Vagina (tissue), 2 donors: ENCODE measurements at places on chromosomes 16 and 17.
A peak's percentile ranks its signal among the peaks of the same experiment; 100 is the strongest.

DNA sequence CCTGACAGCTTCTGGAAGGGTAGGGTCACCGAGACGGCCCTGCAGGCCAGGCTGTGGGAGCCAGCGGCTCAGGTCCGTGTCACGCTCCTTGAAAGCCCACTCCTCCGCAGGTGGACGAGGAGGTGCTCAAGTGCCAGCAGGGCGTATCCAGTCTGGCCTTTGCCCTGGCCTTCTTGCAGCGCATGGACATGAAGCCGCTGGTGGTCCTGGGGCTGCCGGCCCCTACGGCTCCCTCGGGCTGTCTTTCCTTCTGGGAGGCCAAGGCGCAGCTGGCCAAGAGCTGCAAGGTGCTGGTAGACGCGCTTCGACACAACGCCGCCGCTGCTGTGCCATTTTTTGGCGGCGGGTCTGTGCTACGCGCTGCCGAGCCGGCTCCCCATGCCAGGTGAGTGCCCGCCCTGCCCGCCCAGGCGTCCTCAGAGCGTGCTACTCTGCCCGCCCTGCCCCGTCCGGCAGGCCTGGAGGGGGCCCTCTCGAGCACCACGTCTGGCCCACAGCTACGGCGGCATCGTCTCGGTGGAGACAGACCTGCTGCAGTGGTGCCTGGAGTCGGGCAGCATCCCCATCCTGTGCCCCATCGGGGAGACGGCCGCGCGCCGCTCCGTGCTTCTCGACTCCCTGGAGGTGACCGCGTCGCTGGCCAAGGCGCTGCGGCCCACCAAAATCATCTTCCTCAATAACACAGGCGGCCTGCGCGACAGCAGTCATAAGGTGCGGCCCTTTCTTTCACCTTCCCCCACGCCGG lies 1.3 kb downstream of the NAGS start:
- no peak for DNase-seq

DNA sequence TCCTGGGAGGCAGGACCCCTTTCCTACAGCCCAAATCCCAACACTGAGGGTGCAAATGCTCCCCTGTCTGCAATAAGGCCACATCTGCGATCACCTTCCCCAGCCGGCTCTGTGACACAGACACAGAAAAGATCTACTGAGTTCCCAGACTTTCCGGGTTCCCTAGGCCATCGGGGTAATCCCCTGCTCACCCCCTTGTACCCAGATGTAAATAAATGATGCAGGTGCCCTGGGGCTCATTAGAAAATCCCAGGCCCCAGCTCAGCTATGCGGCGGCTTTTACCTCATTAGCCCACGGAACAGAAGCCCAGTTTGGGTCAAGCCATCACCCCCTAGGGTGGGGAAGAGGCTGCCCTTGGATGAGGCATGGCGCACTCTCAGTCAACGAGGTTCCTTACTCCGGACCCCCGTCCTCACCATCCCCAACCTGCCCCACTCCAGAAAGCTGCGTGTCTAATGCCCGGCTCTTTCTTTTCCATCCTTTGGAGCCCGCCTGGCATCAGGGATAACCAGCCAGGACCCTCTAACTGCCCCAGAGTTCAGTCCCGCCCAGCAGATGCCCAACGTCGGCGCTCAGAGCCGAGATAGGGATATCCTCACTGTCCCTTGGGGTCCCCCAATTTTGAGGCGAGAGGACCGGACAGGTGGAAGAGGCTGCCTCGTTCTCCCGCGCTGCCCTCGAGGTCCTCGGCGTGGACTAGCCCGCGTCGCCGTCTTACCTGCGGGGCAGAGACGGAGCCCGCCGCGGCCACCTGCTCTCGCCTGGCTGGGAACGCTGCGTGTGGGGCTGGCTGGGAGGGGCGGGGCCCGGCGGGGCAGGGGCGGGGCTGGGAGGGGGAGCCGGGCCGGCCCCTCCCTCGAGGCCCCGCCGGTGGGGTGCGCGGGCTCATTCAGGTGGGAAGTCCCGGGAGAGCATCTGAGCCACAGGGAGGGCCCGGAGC lies at the start of gene ZNF385C:
Gene ZNF385C, minus strand, starts transcription at position 783 of the 941 bp plus-strand sequence. CDS start 35,417 bp downstream, outside the sequence.
- no peak for DNase-seq

GRCh38 chr16:30585022-30585399 lies 486 bp downstream of the ZNF785 start:
- no peak for DNase-seq

DNA sequence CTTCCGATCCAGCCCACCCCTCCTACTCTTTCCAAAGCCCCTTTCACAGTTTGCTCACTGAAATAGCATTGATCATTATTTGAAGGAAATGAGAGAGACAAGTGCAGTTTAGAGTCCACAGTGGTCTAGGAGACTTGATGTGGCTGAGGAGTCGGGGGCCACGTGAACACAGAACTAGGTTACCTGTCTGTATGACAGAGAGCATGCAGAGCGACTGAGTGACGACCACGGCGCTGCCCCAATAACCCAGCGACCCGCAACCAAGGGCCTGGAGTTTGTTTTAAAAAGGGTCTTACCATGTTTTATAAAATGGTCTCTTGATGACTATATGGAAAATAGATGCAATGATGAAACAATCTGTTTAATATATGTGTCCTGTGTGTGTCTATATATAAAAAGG lies 39.5 kb downstream of the NDEL1 start:
- DNase-seq = no peak

DNA sequence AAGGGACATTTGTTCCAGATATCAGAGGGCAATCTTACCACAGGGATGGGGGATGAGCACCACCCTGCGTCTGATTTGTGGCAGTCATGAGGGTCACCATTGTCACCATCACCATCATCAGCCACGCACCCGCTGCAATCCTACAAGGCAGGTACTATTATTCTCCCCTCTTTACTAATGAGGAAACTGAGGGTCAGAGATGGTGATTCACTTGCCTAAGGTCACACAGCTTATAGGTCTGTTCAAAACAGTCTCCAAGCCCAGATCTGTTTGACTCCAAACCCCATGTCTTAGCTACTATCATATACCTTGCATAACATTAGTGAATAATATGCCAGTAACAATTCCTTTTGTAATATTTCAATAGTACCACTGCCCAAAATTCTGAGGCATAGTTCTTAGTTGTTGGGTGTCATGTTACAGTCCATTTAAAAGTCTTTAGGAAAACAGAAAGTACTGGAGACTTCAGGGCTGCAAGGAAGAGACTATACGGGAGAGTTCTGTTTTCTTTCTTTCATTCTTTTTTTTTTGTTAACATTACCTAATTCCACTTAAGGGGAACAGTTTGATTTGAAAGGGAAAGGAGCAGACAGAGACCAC lies 166.4 kb downstream of the C16orf95 start:
- no peak for DNase-seq

DNA sequence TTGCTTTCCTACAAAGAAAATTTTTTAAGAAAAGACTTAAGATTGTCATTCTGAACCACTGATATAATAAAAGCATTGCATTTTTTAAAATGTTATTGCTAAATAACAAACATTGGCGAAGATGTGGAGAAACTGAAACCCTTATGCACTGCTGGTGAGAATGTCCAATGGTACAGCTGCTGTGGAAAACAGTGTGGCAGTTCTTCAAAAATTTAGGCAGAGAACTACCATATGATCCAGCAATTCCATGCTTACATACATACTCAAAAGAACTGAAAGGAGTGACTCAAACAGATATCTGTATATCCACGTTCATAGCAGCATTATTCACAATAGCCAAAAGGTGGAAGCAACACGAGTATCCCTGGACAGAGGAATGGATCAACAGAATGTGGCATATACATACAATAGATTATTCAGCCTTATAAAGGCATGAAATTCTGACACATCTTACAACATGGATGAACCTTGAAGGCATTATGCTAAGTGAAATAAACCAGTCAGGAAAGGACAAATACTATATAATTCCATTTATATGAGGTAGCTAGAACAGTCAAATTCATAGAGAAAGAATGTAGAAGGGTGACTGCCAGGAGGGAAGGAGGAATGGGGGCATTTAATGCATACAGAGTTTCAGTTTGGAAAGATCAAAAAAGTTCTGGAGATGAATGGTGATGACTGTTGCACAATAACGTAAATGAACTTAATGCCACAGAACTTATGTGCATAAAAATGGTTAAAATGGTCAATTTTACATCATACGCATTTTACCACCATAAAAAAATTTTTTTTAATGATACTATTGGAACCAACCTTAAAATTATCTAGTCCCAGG lies 92.1 kb downstream of the CACNG1 start:
- no peak for DNase-seq

DNA sequence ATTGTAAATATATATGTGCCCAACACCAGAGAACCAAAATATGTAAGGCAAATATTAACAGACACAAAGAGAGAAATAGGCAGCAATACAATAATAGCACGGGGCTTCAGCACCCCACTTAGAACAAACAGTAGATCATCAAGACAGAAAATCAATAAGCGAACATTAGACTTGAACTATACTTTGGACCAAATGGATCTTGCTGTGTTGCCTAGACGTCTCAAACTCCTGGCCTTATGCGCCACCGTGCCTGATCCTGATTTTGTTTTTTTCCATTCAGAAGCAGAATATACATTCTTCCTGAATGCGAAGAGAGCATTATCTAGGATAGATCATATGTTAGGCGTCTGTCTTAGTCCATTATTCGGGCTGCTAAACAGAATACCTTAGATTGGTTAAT lies 41.9 kb upstream of the CDYL2 start:
- DNase-seq = no peak

DNA sequence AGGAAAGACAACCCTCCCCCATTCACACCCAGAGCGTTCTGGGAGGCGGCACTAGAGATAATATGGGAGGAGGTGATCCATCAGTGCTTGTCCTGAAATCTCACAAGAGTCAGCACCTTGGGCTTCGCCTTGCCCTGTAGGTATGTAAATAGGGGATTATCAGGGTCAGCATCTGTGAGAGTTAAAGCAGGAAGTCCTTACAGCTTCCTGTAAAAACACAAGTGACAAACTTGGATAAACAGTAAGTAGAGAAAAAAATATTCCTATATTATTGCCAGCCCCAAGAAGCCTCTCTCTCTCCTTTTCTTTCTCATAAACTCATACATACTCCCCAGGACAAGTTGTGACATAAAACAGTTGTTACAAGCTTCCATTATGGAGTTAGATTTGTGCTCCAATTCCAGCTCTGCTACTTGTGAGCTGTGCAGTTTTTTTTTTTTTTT lies 187.7 kb downstream of the MAF start:
- DNase-seq = no peak

GRCh38 chr16:88747588-88748301 lies 37.3 kb downstream of the PIEZO1 start:
- no peak for DNase-seq

- DNase-seq = no peak
Measured at GRCh38 chr16:85416228-85417109, 196.7 kb upstream of the GSE1 start.

DNA sequence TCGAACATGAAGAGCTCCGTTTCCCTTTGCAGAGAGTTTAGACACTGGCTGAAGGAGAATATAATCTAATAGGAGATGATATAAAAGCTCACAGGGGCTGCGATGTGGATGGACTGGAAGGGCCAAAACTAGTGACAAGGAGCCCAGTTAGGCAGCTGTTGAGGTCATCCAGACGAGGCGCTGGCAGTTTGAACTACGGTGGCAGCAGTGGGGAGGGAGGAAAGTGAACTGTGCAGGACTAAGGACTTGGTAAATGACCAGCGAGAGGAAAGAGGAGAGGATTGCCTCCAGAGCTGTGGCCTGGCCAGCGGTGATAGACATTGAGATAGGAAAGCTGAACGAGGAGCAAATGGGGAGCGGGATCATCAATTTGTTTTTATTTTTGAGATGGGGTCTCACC lies 14.6 kb upstream of the YWHAE start:
- DNase-seq = no peak

GRCh38 chr17:65564793-65565192 lies 3.3 kb upstream of the AXIN2 start:
- no peak for DNase-seq

GRCh38 chr16:11112723-11113348 lies 143.2 kb downstream of the SOCS1 start:
- DNase-seq = no peak

GRCh38 chr17:72943826-72944689 lies 148.4 kb downstream of the SLC39A11 start:
- no peak for DNase-seq

- DNase-seq = no peak
Measured at GRCh38 chr17:49291929-49292328, 61.3 kb upstream of the PHOSPHO1 start.

- peak; percentile 44 for DNase-seq
Measured at GRCh38 chr16:50881956-50882355, 140.1 kb downstream of the CYLD start.

DNA sequence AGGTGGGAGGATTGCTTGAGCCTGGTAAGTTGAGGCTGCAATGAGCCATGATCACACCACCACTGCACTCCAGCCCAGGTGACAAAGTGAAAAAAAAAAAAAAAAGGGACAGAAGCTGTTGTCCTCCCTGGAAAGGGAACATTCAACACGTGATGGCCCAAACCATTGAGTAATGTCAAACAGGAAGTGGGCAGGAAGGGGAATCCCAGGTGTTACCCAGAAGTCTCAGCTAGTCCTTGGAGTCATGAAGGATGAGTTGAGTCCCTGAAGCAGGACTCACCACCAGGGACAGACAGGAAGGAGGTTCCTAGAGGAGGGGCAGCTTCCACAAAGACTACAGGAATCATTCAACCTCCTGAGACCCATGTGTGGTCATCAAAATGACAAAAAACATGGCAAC lies 19.8 kb upstream of the CMIP start:
- no peak for DNase-seq

- no peak for DNase-seq
Measured at GRCh38 chr16:23195366-23195978, 12.9 kb downstream of the SCNN1G start.

DNA sequence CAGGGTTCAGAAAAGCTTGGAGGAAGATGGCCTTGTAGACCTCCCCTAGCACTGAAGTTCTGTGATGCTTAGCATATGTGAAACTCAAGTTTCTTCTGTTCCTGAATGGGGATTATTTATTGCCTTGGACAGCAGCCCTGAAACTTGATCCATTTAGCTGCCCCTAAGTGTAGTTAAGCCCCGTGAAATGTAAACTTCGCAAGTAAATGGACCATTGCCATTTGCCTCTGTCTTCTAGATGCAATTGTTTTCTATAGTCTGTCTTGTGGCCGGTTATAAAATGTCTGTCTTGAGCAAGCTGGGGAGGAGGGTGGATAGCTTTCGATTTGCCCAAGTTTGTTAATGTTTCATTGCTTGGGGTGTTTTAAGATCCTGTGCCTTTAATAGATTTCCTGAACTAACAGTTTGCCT lies 261.8 kb downstream of the CDH13 start:
- no peak for DNase-seq

- DNase-seq = no peak
Measured at GRCh38 chr16:48602356-48603014, 7.5 kb downstream of the N4BP1 start.

DNA sequence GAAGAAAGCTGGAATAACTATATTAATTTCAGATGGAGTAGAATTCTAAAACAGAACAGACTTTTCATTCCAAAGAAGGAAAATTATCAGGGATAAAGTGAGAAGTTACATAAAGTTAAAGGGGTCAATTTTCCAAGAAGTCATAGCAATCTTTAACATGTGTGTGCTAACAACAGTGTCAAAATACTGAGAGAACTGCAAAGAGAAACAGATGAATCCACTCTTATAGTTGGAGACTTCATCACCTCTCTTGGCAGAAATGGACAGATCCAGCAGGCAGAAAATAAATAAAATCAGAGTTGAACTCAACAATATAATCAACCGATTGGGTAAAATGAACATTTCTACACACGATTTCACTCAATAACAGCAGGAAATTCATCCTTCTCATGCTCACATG lies 5.4 kb downstream of the ABCA9 start:
- DNase-seq = no peak

GRCh38 chr16:3789375-3790099 lies 72.2 kb upstream of the TRAP1 start:
- DNase-seq = no peak
